ENCODE measurements at places on chromosomes 11 and 22.

DNA sequence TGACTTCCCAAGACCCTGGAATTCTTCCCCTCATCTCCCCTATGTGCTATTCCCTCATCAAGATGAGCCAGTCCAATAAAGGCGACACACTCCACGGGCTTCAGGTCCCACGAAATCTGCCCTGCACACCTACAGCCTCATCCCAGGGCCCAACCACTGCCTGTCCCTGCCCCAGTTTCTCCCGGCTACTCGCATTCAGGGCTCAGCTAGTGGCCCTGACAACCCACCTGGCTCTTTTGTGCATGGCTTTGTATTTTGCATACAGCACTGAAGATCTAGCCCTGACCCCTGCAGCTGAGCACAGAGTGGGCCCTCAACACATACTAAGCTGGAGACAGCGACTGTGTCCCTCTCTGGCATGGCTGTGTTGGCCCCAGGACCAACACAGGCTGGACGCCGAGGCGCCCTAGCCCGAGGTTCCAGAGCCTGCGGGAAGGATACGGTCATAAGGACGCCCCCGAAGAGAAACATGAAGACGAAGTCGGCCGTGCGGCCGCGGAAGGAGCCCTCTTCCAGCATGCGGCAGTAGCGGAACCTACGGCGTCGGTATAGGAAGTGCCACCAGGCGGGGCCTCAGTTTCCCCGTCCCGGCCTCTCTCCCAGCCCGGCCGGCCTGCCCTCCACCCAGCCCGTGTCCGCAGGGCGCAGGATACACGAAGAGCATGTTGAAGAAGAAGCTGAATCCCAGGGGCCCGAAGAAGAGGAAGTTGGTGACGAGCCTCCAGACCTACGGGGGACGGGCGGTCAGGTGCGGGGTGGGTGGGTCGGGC lies 710 bp downstream of the DERL3 start:
- DNase-seq = no peak

DNA sequence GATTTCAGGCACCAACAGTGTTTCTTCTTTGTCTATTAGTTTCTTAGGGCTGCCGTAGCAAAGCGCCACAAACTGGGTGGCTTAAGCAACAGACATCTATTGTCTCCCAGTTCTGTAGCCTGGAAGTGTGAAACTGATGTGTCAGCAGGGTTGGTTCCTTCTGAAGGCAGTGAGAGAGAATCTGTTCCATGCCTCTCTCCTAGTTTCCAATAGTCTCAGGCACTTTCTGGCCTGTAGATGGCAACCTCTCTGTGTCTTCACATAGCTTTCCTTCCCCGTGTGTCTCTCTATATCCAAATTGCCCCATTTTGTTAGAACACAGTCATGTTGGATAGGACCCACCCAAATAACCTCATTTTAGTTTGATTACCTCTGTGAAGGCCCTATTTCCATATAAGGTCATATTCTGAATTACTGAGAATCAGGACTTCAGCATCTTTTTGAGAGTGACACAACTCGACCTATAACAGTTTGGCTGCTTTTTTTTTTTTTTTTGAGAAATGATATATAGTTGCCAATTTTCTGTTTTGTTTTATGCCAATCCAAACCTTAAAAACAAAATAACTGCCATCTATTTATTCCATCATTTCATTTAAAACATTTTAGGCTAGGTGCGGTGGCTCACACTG lies 108.2 kb downstream of the SLC36A4 start:
- no peak for DNase-seq

GRCh38 chr11:33682446-33682845 lies 18.2 kb downstream of the C11orf91 start:
- no peak for DNase-seq

- DNase-seq = no peak
Observed at GRCh38 chr11:12790861-12791616, 116.8 kb downstream of the TEAD1 start.

DNA sequence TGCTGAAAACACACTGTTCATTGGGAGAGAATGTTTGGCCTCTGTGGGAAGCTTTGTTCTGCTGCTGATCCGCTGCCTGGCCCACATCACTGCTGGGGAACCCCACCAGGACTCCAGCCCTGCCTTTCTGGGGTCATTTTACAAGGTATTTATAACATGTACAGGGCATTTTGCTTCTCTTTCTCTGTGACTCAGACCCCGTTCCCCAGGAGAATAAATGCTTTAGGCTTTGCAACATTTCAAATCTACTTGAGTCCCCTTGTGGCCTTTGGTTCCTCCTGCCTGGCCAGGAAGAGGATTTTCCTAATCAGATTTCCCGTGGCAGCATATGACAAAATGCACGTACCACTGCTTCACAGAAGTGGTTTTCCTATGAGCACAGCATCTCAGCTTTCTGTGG lies 43.0 kb downstream of the BTG4 start:
- peak; percentile 45 for DNase-seq

DNA sequence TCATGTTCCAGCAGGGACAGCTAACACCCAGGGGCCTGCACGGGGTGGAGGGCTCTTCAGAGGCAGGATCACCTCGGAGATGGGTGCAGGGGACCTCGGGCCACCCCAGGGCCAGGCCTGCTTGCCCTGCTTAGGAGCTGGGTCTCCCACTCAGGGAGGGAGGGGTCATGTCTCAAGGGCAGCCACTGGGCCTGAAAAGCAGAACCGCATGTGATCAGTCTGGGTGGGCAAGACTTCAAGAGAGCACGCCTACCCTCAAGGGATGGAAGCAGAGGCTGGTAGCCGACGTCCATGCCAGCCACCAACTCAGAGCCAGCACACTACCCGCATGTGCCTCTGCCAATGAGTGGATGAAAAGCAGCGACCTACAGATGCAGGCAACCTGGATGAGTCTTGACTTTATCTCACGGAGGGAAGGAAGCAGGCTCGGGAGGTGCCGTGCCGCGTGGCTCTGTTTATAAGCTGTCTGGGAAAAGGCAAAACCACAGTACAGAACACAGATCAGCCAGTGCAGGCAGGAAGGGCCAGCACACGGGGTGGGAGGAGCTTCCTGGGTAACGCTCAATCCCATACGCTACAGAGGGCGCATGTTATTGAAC lies 16.0 kb downstream of the TBX1 start:
- DNase-seq = no peak
